ENCODE measurements at places on chromosomes 2 and 18.

GRCh38 chr2:24675338-24675737 is 117.9 kb downstream of the PTRHD1 start:
- no peak for DNase-seq

DNA sequence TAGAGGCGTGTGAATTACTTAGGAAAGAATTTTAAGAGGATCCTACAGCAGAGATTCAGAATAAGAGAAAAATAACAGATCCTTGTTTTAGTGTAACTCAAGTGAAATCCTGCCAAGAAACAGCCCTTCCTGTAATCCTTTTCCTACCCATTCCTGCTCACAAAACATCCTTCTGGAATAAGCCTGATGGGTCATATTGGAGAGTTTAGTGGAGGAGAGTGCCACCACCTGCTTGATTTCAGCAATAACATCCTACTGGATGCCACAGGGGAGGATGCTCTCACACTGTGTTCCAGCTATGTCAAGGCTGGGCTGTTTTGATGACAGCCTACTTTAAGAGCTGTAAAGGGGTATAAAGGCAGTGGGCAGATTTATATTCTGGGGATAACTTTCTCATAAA is 54.8 kb upstream of the CCDC178 start:
- DNase-seq: peak; percentile 71

GRCh38 chr2:217658806-217659205 is 344.0 kb downstream of the TNS1 start:
- no peak for DNase-seq

DNA sequence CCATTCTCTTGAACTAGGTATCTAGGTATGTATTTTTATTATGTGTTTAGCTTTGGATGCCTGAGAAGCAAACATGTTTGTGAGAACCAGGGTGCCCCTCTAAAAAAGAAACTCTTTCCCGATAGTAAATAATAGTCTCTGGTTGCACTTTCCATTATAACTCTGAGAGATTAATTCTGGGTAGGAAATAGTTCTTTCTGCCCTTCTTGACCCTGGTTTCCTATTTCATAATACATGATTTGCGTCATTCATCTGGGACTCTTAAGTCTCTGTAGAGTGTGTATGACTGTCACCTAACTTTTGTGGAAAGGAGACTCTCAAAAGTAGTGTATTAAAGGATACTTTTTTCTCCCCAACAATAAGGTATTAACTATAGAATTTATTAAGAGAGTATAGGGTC is 31.5 kb downstream of the ACSL3 start:
- DNase-seq: no peak

DNA sequence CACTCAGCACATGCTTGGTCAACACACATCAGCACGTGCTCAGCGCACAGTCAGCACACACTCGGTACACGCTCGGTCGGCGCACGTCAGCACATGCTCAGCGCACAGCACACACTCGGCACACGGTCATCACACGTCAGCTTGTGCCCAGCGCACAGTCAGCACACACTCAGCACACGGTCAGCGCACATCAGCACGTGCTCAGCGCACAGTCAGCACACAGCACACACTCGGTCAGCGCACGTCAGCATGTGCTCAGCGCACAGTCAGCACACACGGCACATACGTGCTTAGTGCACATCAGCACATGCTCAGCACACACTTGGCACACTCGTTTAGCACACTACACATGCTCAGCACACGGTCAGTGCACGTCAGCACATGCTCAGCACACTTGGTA is 49.7 kb upstream of the NFATC1 start:
- DNase-seq: no peak

GRCh38 chr2:127535422-127535901 is at the start of gene MYO7B:
Gene MYO7B, plus strand, starts transcription at chr2:127535683. Its CDS starts 24,040 bp downstream, at chr2:127559723.
- peak; percentile 12 for DNase-seq

DNA sequence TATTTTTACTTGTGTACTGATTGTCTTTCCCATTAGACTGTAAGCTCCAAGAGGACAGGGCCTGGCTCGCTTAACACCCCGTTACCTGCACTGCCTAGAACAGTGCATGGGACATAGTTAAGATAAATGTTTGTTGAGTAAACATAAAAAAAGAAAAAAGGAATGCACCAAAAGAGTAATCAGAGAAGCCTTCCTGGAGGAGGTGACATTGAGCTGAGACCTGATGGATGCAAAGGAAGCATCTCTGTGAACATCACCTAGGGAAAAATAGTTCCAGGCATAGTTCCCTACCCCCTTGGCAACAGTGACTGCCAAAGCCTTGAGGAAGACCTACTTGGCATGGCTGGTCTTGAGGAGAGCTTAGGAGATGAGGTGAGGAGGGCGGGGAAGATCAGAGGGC is 924 bp upstream of the TFCP2L1 start:
- DNase-seq: no peak

GRCh38 chr18:63686871-63687270 is 15.9 kb upstream of the SERPINB11 start:
- DNase-seq: no peak

- peak; percentile 2 for DNase-seq
Measured at GRCh38 chr18:51110073-51110797, 80.2 kb downstream of the SMAD4 start.

- no peak for DNase-seq
Measured at GRCh38 chr2:121282800-121283385, 2.1 kb downstream of the TFCP2L1 start.

Data from NCI-H2081 (cell line).